ENCODE measurements at places on chromosomes 7 and 10.

GRCh38 chr7:42685911-42686310, 226.0 kb downstream of the C7orf25 start:
- DNase-seq: no peak

DNA sequence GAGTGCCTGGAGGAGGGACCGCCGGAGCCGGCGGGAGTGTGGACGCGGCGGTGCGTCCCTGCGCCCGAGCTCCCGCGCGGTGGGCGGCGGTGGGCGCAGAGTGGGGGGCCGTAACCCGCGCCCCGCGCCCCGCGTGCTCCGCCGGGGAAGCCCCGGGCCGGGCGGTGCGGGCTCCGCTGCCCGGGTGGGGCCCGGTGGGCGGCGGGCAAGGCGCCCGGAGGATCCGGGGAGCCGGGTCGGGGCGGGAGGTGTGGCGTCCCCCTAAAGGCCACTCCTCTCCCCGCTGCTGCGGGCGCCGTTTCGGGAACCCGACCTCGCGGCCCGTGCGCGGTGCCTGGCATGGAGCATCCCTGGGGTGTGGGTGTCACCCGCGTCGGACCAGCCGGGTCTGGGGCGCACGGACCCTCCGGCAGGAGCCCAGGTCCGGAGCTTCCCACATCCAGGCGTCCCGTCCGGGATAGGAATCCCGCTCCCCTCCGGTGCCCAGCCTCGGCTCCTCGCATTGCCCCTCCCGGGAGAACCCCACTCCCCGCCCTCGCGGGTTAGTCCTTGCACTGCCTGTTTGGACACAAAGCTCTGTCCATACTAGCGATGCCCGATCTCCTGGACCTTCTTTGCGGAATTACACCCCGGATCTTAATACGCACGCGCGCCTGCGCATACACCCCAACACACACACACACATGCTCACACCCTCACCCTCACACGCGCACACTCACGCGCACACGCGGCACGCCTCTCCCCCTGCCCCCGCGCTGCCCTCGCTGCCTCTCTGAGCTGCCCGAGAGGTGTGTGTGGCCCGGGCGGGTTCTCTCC, 723 bp downstream of the MTURN start:
- peak; percentile 61 for DNase-seq

- no peak for DNase-seq
Measured at GRCh38 chr10:106181501-106181900, 983.0 kb downstream of the SORCS1 start.

DNA sequence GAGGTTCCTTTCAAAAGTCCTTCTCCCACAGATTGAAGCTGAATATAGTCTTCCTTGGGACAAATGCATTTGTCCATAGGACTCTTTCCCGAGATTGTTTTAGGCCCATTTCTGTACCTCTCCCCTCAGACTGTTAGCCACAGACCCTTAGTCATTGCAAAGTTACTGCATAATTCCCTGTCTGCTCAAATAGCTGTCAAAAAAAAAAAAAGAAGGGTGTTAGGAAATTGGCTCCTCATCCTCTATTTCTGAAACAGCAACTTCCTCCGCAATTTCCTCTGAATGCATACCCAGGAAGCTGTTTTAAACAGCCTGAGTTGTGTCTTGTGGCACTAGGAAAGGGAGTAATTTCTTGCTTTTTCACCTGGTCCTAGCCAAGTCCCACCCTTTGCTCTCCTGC, 5.4 kb downstream of the LRRC4 start:
- DNase-seq: no peak

DNA sequence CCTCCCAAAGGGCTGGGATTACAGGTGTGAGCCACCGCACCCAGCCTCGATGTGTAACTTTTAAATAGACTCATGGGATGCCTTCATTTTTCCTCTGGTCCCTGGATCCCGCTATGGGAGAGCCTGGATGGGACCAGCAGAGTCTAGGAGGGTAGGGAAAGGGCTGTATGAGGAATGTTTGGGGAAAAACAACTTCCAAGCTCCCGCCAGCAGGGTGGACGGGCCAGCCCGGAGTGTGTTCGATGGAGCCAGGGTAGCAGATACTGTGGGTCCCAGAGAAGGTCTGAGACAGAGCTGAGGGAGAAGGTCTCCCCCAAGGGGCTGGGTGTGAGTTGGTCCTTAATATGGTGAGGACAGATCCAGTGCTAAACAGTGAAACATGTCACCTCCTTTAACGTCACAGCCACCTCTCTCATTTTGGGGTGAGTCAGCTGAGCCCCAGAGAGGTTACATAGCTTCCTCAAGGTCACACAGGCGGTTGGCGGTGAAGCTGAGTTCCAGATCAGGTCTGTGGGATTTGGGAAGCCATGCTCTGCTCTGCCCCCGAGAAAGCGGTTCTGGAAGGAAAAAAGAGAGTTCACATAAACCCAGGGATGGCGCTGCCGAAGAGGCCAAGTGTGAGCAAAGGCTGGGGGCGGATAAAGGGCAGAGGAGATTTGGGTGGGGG, 66.4 kb downstream of the MYL10 start:
- no peak for DNase-seq

DNA sequence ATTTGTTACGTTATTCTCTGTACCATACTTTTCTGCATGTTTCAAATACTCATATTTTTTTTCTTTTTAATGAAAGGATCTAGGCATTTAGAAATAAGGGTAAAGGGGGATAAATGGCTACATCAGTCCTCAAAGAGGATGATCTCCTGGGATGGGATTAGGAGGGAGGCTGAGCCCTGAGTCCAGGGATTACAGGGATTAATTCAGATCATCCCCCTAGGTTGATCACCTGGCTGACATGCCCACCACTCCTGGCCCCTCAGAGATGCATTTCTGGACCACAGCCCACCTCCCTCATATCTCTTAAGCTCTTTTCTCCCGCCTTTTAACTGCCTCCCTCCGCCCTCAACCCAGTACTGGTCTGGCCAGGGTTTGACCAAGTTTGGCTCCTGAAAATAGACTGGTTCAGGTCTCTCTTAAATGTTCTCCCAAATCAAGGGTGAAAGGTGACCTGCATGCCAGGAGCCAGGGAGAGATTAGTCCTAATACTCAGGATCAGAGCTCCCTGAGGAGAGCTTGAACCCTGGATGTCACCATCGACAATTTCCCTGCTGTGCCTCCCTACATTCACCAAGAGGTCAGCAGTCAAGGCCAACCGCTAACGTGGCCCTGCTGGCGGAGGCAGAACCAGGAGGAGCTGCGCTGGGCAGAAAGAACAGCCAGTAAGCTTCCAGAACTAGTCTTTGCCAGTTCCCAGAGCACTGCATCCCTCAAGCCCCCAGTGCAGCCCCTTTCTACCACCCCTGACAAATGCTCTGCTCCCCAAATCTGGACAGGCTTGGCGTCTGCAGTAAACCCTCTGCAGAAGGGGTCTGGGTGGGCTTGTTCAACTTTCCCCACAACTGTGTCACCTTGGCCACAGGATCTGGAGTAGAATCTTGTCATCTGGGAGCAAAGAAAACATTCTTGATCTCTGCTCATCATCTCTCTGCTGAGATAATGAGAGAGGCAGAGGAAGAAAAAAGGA, 3.0 kb upstream of the CCDC136 start:
- DNase-seq: no peak

- no peak for DNase-seq
Measured at GRCh38 chr10:44951576-44952226, 7.9 kb upstream of the RASSF4 start.

DNA sequence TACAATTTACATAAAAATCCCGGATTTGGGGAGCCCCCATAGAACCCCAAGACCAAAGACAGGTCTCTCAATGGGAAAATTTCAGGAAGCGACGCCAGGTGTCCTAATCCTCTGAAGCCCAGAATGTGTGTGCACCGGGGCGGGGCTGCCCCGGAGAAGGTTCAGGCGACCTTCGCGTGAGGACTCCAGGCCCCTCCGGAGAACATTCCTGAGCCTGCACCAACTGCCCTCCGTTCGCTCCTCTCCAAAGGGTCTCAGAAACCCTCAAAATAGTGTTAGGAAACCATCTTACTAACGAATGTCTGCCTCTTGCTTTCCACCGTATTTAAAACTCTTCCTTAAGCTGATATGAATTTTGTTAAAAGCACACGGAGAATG, 78.5 kb upstream of the INSIG1 start:
- no peak for DNase-seq

DNA sequence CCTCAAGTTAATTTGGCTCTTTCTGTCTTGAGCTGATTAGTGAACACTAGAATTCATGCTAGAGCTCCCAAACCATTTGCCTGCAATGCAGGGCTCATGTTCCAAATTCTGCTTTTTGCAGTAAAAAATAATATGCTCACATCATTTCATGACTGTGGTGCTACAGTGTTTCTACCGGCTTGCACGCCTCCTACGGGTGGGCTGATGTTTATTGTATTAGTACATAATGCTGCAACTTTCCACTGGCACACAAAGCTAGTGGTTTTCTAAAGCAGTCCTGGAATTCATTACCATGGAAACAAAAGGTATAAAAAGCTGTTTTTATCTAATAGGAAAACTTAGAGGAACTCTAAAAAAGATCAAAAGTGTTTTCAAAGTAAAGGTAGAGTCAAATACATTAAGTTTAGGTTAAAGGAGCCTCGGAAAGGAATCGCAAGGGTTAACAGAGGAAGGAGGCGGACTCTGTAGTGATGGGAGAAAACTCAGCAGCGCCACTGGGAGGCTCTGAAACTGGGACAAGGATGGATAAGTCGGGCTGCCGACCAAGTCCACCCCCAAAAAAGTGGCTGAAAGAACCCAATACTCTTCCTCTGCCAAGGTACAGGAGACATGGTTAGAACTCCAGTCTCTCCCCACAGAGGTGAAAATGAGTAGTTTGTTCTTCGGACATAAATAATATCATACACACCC, 25.9 kb downstream of the GRM8 start:
- no peak for DNase-seq

DNA sequence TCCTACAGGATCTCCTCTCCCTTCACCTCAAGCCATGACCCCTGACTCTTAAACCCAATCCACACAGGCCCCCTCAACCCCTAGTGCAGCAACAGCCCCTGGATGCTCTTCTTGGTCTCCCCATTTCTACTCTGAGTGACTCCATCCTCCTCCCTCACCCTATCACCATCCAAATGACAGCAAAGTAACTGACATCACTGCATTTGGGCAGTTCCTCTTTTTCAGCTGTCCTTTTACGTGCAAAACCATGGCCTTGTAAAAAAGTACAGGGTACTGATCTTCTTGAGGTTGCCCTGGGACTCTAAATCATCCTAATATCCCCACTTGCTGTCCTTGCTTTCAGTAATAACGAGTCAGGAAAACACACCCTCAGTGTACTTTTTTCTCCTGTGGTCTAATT, 454.9 kb downstream of the ADRA2A start:
- DNase-seq: no peak

DNA sequence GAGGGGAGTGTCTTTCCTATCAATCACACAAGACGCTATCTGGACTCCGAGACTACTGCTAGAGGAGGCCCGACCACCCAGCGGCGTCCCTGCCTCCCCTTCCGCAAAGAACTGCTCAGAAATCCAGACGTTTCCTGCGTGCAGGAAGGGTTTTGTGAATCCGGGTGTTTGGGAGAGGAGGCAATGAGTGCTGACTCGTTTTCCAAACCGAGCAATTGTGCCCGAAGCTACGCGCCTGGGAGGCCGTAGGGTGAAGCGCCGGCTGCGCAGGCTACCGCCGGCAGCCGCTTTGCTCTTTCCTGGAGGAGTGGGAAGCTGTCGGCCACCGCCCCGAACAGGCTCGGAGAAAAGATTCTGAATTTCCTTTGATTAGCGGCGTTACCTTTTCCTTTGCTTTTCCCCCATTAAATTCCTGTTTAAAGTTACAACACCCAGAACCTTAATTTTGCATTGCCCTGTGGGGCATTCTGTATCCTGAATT, 5.3 kb downstream of the VAX1 start:
- DNase-seq: no peak

- DNase-seq: no peak
Measured at GRCh38 chr7:2138146-2138765, 94.5 kb downstream of the MAD1L1 start.

DNA sequence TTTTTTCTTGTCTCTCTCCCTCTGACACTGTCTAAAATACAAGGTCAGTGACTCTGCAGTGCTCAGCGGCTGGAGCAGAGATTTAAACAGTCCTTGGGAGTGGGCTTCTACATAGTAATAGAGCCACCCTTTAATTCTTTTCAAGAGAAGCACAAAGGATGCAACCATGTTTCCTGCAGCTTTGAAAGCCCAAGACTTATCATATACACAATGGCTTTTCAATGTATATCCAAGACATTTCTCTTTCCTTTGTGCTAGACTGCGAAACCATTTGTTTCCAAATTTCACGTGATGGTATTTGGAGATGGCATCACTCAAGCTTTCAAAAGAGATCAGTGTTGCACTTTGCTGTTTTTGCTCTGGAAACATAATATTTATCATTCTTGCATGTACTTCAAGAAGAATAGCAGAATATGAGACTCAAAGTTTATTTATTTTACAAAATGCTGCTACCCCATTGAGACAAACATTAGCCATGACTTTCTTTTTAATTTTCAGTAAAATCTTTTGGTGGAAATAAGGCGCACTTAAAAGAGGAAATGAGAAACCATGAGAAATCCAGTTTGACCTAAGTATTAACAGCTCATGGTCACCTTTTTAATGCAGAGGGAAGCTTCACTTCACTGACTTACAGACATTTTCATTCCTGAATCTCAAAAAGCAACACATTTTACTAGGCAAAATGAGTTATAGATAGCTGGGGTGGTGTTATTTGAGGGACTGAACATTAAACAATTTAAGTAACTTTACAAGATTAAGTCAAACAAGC, 76.6 kb downstream of the SEMA3C start:
- no peak for DNase-seq

DNA sequence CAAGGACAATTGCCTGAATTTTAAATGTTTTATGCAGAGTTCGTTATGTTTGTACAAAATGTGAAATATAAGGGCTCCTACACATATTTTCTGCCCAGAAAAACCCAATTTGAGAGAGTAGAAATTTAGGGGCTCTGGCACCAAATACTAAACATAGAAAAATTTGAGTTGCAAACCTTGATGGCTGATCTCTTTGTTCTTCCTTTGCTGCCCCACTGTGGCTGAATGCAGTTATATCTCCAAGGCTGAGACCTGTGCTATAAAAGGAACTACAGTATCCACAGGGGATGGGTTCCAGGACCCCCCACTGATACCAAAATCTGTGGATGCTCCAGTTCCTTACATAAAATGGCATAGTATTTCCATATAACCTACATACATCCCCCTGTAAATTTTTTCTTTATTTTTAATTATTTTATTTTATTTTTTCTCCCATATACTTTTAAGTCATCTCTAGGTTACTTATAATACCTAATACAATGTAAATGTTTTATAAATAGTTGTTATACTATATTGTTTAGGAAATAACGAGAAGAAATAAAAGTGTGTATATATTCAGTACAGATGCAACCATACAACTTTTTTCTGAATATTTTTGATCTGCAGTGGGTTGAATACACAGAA, 22.5 kb downstream of the CFAP43 start:
- DNase-seq: peak; percentile 13

All from stimulated activated CD4-positive, alpha-beta T cell treated with anti-CD3 and anti-CD28 coated beads, Interleukin-2, amount 100 ng/mL, for 4 hours (primary cell).